HT1080 (cell line): ENCODE measurements at places on chromosomes 4 and X. TPM values are rescaled to one million over a fixed set of nuclear protein-coding genes. Genes with fewer than 3 reads are reported as not detected.
A peak's percentile ranks its signal among the peaks of the same experiment; 100 is the strongest.

P2RY8 gene
- total RNA-seq, result 1.1 and 1.3 TPM in 2 replicates

GATA1 gene
- total RNA-seq, result not detected in 2 replicates

GRCh38 chr4:78482281-78482680 lies 69.3 kb upstream of the ANXA3 start:
- peak; percentile 4 for DNase-seq

DNA sequence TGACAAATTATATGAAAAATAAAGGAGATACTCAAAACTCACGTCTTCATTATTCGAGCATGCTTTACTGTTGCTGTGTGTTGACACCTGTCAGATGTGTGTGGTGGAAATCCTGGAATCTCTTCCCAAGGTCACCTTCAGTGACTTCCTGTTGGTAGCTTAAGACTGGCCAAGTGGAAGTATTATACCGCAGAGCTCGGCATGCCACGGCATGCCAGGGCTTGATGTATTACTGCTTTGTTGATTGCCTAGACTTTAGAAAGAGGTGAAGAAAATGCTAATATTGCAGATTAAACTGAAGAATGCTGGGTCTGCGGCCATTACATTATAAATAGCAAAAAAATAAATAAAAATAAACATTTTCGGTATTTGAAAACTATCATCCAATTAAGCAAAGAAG lies 4.6 kb downstream of the TREX2 start:
- DNase-seq, result no peak

GRCh38 chr4:5373327-5373726 lies 322.0 kb downstream of the STK32B start:
- DNase-seq, result no peak

DNA sequence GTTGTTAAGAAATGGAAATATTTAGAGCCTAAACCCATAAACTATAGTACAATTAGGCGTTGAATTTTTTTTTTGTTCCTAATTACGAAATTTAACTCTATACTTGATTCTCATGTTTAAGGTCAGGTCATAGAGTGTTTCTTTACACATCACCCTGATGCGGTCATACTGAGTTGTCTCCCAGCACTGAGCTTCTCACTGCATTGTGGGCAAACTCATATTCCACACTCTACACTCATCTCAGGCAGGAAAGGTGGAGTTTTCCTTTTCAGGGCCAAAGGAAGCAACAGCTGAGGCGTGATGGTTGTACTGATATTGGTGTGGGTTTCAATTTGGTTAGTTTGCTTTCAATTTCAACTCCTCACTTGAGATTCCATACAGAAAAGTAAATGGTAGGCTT lies 75.4 kb downstream of the FAT4 start:
- peak; percentile 69 for DNase-seq

DNA sequence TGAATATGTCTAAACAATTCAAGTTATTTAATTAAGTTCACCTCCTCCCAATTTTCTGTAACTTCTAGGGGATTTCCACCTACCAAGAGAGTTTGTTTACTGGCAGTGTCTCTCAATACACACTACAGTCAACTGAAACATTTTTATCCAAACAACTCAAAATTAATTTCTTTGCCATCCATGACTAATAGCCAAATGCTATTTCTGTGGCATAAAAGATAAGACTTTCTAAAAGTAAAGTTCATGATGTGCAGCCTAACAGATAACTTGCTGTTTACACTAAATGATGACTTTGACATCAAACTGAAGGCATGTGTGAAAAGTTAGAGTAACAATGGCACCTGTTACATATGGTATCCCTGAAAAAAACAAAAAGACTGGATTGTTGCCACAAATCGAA lies 7.3 kb downstream of the TAB3 start:
- no peak for DNase-seq
